Stimulated activated naive CD8-positive, alpha-beta T cell treated with anti-CD3 and anti-CD28 coated beads, Interleukin-15, Interleukin-2, amounts not matched to agents 100 U/mL and 50 U/mL, for 24 hours (primary cell): ENCODE measurements at places on chromosomes 7 and 10.

DNA sequence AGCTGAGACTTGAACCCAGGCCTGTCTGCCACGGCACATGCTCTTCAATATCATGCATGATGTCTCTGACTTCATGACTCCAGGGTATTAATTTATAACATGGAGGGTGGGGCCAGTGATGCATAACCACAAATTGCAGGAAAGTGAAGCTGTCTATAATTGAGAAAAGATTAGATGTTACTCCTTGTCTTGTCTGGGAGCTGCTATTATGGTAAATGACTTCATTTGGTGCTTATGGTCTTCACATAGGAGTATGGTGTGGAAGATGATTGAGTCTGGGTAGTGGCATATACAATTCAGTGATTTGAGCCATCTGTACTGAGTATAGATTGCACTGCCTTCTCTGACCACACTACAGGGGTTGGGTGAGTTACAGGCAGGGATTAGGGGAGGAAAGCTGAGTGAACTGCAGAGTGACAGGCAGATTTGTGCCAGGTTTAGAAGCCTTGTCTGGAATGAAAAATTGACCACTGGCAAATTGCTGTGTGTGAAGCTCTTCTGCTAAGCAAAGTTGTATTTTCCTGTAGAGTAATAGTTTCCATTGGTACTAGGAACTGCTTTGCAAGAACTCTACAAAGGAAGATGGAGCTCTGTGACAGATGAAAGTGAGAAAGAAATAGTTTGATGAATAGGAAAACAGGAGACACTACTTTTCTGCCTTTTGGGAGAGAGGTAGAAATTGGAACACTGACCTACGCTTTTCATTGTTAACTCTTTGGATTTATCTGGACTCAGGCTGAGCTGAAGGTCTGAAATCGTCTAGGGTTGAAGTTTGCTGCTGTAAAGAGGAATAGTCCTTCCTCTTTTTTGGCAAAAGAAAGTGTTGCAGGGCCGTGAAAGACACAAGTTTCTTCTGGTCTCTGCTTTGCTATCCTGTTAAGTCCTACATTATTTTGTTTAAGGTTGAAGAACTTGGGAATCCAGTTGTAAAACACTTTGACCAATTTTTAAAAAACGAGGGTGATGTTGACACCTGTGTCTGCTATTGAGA lies 2.7 kb downstream of the SND1 start:
- DNase-seq = no peak

DNA sequence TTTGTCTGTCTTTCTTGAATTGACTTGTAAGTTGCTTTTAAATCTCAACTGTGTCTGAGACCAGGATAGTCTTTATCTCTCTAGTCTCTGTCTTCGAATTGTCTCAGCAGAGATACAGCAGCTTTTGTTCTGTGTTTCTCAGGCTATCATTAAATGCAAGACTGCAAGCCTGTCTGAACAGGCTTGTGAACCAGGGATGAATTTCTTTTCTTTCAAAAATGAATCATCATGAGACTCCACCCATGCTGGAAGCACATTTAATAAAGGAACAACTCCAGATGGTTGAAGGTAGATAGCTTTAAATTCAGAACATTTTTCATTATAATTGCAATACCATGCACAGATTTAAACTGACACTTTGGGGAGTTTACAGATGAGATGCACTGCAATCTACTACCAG lies 155.9 kb downstream of the SEC23IP start:
- DNase-seq = no peak

- DNase-seq = no peak
Measured at GRCh38 chr10:97074256-97075145, 111.3 kb downstream of the SLIT1 start.

- no peak for DNase-seq
Measured at GRCh38 chr10:129942391-129942790, 21.7 kb downstream of the EBF3 start.

- DNase-seq = no peak
Measured at GRCh38 chr7:112707655-112708054, 82.5 kb downstream of the TMEM168 start.

DNA sequence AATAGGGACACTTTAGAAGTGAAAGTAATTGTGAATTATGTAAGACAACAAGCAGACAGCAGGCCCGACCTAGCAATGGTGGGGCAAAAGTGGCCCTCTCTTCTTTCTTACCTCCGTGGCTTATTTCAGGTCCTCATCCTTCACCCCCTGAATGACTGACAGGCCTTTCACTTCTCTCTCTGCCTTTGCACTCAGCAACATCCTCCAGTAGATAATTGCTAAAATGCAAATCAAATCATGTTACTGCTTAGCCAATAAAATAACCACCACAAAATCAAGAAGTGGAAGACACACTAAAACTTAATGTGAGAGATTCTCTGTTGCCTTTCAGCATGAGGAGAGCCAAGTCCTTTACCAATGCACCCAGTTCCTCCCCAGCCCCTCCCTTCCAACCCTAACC lies 274.6 kb upstream of the ZNF32 start:
- DNase-seq = no peak
